HuH-7.5 (cell line): ENCODE measurements at places on chromosomes 6 and 20.
A peak's percentile ranks its signal among the peaks of the same experiment; 100 is the strongest.

DNA sequence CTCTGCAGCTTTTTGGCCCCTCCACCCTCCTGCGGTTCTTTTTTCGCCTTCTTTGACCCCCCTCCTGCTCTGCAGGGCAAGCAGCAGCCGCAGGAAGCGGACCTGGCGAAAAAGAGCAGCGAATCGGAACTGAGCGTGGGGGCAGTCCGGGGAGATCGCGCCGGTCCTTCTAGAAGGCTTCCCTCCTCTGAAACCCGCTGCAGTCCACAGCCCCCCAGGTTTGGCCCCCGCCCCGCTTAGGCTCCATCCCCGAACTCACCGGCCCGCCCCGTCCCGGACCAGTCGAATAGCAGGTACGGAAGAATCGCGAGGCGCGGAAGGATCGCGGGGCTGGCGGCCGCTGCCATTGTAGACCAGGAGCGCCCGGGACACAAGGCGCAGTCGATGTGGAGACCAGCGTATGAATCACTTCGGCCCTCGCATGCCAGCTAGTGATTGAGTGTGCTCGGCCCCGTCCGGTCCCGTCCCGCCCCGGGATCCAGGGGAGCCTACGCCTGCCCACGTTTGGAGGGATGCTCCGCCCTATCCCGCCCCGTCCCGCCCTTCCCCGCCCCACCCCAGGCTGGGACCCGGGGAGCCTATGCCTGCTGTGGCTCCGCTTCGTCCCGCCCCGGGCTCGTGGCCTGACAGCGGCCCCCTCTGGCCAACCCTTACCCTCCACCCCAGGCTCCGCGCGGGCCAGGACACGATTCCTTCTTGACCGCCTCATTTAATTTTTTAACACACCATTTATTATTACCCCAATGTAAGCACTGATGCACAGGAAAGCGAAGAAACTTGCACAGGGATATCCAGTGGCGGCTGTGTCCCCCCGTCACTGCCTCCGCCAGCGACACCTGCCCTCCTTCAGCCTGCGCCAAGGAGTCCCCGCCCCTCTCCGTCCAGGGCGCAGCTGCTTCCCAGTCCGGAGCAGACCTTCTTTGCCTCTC is at the start of gene ULBP3:
ULBP3 (minus strand) TSS at position 402 of the 929 bp plus-strand sequence; CDS start at position 347, 55 bp downstream.
- DNase-seq = peak; percentile 93

- no peak for DNase-seq
Observed at GRCh38 chr20:5612581-5613301, 137.5 kb upstream of the SHLD1 start.

- no peak for DNase-seq
Observed at GRCh38 chr20:5078399-5078958, 41.3 kb downstream of the PCNA start.

DNA sequence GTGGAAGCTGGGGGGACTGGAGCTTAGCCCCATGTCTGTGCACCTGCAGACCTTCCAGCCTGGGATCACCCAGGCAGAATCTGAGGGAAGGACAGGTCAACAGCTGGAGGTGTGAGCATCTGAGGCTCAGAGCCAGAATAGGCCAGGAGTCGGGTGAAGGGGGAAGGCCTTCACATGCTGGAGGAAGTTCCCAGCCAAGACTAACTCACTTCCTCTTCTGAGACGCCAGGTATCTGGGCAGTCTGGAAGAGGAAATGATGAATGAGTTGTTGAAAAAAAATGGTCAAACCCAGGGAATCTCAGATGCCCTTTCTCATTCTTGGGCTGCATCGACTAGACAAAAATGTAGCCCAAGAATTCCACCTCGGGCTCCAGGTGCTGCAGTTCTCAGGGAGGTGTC is 73.6 kb upstream of the TIAM2 start:
- no peak for DNase-seq

GRCh38 chr20:49775229-49775693 is 37.4 kb upstream of the SLC9A8 start:
- no peak for DNase-seq

- no peak for DNase-seq
Observed at GRCh38 chr20:41133709-41134361, 3.5 kb upstream of the PLCG1 start.

DNA sequence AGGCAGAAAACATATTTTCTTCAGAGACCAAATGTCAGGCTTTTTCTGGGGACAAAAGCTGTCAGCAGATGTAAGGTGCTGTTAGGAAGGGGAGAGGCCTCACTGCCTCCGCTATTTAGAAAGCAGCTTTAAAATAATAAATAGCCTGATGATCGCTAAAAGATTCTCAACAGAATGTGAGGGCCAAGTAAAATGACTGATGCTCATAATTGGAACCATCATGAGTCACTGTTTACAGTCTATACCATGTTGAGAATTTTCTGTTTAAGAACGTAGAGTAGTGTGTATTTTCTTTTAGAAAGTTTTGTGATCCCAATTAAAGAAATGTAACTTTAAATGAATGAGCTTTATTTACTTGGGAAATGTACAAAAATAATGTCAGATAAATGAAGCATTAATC is 220.0 kb downstream of the CLIC5 start:
- no peak for DNase-seq

GRCh38 chr20:63976980-63977738 is 2.3 kb downstream of the SAMD10 start:
- DNase-seq = no peak

DNA sequence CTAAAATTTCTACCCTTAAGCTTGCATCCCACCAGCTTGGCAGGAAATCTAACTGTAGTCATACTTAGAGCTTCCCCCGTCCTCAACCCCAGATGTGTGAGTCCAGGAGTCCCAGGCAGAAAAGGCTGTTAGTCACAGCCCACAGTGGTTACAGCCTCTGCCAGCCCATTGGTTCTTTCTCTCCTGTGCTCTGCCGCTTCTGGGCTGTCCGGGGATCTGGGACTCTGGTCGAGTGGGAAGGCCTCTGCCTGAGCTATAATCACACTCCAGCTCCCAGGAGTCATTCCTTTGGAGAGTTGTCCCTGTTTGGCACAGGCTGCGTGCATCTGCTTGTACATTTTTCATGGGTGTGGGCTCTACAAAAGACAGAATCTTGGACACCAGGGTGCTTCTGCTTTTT is 45.6 kb upstream of the FYN start:
- no peak for DNase-seq
